Hematopoietic multipotent progenitor cell treated with erythropoietin and hydrocortisone succinate and interleukin-3 and kit ligand, for 17 days (in vitro differentiated cells): ENCODE measurements at places on chromosomes 13 and 19.

DNA sequence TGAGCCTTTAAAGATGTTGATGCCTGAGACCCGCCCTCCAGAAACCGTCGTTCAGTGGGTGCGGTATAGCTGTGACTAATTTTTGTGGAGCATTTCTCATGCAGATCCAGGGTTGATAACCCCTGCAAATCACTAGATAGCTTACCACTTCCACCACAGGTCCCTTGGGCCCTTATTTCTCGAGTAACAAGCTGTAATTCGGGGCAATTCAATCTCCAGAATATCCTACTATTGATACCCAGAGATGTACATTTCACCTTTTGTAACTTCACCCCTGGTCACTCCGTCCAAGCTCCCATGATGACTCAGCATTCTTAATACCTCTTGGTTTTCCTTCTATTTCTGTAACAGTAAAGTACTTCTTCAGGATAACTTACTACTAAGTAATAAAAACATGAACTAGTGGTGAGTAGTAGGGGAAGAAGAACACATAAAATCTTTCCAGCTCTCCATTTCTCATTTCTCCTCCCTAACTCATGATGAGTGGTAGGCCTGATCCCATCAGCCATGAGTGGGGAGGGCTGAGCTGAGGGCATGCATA lies 71.9 kb upstream of the UBL3 start:
- no peak for DNase-seq

DNA sequence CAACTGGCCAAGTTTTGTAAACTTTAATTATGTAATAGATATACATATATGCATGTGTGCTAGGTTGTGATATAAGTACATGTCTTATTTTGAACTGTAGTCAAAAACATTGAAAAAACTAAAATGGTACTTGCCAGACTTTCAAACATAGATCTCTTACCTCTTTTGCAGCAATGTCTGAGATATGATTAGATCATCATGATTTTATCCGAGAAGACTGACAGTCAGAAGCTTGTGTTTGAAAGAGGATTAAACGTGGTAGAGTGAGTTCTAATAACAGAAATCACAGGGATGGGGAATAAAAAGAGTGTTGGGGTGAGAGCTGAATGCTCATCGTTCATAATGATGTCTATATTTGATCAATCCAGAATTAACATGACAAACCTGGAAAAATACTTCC lies 18.2 kb upstream of the ACP7 start:
- DNase-seq: no peak

- DNase-seq: no peak
Observed at GRCh38 chr13:98143601-98144026, 720 bp downstream of the FARP1 start.

GRCh38 chr13:35927567-35928021 lies 203.6 kb downstream of the DCLK1 start:
- DNase-seq: no peak

- DNase-seq: peak; percentile 6
Observed at GRCh38 chr13:60397704-60398378, 821 bp downstream of the TDRD3 start.

DNA sequence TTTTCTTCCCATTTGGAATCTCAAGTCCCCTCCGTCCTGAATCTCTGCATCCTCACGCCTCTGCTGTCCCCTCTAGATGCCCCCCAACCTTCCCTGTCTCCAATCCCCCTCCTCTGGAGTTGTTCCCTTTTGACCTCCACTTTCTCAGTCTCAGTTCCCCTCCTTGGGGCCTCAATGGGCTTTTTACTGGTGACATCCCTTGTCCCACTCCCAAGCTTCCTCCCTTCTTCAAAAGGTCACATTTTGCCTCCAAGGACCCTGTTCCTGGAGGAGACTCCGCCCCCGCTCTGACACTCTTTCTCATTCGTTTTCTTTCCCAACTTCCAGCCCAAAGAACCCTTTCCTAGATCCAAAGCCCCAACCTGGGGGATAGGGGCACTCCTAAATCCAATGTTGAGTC lies 1.0 kb downstream of the AP2S1 start:
- no peak for DNase-seq

DNA sequence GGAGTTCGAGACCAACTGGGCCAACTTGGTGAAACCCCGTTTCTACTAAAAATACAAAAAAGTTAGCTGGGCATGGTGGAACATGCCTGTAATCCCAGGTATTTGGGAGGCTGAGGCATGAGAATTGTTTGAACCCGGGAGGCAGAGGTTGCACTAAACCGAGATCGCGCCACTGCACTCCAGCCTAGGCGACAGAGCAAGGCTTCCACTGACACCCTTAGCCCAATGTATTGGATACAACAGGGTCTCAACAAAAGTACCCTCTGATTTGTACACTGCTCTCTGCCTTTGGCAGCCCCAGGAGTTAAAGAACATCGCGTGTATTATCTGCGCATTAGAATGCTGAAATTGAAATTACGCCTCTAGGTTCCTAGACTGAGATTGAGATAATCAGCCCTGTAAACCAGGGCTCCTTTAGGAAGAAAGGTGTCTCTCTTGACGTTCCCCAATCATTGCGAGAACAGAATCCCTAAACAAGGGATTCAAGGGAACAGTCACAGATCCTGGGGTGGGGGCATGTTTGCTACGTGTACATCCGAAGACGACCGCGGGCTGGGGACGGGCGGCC lies 21.9 kb downstream of the IPO5 start:
- DNase-seq: no peak

GRCh38 chr13:54643863-54644262 lies 1615.2 kb downstream of the OLFM4 start:
- no peak for DNase-seq
